MV-4-11 (cell line): ENCODE measurements at places on chromosomes 11 and 22.

DNA sequence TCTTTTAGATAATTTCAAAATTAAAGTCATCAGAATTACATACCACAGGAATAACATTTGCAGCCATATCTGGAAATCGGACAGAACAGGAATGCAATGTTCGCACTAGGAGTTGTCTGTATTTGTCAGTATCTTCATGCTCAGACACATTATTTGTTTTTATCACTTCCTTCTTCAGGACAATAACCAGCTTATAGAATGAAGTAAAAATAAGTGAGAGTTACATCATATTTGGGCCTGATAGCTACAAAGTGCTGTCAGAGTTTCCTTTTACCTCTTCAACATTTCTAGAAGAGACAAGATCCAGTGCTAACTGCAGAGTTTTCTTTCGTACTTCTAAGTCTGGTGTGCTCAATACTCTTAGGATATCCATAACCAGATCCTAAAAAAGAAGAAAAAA lies 18.9 kb downstream of the COPB1 start:
- peak; percentile 42 for DNase-seq

- DNase-seq, result no peak
These were observed 8.6 kb upstream of the APOBEC3B start for GRCh38 chr22:38973289-38974169.

DNA sequence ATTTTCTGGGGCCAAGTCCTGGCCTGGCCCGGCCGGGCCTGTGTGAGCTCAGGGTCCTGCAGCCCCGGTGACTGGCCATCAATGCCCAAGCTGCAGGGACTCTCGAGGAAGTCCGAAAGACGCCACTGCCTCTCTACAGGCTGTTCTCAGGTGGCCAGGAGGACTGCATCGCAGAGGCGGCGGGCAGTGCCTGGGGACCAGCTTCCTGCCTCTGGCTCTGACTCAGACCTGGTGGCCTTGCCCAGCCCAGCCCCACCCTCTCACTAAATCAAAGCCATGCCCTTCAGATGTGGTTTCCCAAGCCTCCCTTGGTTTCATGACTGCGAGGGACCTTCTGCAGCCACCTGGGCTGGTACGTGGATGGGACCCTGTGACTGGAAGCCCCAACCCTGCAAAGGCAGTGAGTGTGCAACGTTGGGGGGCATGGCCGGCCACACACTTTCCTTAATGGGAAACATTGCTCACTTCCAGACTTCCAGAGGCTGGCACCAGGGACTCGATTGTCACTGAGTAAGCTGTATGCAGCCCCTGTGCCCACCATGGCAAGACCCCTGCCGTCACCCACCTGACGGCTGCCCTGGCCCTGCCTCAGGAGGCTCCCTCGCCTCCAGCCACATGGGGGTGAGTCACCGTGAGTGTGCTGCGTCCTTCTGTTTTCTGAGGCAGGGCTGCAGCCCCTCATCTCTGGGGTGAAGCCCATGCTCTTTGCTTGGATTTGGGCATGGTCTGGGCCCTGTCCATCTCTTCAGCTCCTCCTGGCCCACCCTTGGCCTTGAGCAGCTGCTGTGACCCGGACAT lies 6.0 kb upstream of the FGF3 start:
- no peak for DNase-seq

- DNase-seq, result no peak
These were observed 261.0 kb upstream of the NARS2 start for GRCh38 chr11:78835646-78836045.

DNA sequence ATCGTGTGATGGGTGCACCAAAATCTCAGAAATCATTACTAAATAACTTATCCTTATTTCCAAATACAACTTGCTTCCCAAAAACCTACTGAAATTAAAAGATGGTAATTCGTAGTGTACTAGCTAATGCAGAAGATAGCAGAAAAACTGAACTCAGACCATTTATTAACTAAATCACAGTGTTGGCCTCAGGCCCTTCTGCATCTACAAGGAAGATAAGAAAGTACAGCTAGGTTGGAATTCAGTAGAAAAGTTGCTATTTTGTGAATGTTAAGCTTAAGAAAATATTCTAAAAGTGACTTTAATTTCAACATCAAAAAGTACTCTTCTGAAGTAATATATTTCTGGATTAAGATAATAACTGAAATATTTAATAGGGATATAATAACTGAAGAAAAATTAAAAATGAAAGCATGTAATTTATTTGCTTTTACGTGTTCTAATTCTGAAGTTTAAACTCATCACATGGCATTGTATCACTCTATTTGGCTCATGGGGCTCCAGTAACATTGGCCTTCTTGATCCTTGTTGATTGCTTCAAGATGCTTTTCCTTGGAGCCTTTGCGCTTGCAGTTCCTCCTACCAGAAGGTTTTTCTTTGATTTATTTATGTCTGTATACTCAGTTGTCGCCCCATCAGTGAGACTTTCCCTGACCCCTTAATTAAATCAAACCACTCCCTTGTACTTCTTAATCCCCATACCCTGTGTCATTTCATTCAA lies 847.9 kb upstream of the ANO3 start:
- DNase-seq, result no peak

DNA sequence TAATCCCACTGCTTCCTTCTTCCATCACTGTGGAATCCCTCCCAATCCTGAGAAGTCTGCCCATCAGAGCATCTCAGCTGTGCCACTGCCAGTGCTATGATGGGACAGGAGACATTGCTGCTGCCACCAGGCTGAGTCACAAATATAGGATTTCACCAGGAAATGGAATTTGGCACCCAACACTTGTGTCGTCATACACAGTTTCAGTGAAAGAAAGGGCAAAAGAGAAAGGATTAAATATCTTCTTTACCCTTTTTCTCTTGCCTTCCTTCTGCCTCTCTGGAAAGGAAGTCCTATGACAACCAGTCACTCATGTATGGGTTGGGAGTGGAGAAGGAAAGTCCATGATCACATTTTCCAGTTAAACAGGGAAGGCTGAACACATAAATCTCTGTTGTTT lies 133.4 kb downstream of the SPON1 start:
- no peak for DNase-seq

DNA sequence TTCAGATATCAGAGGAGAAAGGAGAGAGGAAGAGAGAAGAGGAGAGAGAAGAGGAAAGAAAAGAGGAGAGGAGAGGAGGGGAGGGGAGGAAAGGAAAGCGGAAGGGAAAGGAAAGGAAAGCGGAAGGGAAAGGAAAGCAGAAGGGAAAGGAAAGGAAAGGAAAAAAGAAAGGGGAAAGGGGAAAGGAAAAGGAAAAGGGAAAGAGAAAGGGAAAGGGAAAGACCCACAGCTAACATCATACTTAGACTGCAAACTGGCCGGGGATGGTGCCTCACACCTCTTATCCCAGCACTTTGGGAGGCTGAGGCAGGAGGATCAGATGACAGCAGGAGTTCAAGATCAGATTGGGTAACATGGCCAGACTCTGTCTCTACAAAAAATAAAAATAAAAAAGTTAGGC lies 11.4 kb downstream of the CHEK2 start:
- DNase-seq, result no peak

DNA sequence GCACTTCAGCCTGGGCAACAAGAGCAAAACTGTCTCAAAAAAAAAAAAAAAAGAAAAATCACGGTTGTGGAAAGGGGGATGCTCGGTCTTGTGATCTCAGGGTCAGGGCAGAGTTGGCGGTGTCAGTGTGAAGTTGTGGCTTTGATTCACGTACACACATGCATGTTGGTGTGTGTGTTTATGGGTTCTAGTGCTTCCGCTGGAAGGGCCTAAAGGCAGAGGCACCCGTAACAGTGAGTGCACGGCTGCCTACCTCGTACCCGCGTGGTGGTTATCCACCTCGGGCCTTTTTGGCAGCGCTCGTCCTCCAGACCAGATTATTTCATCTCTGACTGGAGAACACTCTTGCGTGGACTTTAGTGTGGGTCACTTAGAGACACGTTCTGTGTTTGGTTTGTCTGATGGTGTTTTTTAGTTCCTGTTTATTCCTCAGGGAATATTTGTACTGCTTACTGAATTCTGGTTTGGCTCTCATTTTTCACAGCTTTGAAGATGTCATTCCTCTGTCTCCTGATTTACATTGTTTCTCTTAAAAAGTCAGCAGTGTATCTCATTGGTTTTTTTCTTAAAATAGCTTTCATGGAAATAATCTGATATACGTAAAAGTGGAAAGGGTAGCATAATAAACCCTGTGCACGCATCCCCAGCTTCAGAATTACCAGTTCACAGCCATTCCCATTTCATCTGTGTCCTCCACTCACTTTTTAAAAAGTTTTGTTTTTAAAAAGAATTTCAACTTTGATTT lies 15.6 kb downstream of the ZBED4 start:
- DNase-seq, result no peak

DNA sequence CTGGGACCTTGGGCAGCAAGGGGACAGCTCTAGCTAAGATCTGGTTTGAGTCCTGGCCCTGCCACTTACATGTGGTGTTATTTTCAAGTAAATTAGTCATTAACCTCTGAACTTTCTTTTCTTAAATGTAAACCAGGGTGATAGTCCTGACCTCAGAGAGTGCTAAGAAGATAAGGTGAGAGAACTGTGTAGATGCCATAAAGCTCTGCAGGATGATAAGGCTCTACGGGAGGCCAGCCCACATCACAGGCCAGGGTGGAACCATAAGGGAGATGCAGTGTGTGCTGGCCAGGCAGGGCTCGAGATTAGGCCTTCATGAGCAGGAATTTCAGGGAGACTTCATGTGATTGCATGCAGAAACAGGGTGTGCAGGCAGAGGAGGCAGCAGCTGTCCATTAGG lies 24.2 kb downstream of the NECTIN1 start:
- no peak for DNase-seq

GRCh38 chr11:44493383-44493782 lies 72.1 kb upstream of the CD82 start:
- DNase-seq, result no peak

DNA sequence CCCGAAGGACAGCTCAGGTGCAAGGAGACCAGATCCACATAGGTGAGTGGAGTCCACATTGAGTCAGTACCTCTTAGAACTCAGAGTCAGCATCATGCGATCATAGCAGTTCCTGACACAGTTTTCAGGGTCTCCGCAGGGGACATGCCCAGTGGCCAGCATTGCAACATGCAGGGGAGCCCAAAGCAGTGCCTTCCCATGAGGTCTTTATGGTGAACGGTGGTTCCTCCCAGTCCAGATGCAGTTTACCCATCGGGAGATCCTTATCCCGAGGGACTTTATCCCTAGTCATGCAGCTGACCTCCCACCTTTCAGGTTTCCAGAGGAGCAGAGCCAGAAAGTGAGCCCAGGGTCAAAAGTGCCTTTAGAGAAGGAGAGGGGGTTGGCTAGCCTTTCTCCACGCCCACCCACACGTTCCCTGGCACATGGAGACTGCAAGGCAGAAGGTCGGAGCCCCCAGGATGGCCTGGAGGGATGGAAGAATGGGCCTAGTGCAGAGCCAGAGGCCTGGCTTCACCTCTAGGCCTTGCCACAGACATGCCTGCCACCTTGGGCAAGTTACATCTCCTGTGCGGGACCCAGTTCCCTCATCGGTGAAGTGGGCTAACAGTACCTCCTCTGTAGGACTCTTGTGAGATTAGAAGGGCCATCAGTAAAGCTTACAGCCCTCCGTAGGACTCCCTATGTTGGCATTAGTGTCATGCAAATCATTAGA lies 6.4 kb downstream of the KCTD17 start:
- DNase-seq, result no peak

GRCh38 chr22:40176921-40177737 lies 596 bp upstream of the TNRC6B start:
- peak; percentile 53 for DNase-seq

DNA sequence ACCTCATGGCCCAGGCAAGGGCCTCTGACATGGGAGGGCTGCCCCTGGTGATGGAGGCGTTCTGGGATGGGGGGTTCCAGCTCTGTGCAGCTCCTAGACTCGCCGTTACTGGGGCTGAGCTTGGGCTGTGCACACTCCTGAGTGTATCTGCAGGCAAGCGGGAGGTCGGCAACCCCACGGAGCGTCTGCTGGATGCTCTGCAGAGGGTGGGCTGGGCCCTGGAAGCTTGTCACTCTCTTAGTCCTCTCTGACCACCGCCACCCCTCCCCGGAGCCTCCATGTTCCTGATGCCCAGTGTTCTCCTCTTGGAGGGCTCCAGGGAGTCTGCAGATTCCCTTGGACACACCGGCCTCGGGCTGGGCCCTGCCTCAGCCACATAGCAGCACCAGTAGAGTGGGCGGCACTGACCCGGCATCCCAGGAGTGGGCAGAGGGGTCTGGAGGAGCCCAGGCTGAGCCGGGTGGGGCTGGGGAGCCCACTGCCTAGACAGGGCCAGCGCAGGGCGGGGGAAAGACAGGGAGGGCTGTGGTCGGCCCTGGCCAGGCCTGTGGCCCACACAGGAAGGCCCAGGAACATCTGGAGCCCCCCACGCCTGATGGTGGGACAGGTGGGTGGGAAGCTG lies 20.6 kb upstream of the MUC5B start:
- DNase-seq, result no peak

DNA sequence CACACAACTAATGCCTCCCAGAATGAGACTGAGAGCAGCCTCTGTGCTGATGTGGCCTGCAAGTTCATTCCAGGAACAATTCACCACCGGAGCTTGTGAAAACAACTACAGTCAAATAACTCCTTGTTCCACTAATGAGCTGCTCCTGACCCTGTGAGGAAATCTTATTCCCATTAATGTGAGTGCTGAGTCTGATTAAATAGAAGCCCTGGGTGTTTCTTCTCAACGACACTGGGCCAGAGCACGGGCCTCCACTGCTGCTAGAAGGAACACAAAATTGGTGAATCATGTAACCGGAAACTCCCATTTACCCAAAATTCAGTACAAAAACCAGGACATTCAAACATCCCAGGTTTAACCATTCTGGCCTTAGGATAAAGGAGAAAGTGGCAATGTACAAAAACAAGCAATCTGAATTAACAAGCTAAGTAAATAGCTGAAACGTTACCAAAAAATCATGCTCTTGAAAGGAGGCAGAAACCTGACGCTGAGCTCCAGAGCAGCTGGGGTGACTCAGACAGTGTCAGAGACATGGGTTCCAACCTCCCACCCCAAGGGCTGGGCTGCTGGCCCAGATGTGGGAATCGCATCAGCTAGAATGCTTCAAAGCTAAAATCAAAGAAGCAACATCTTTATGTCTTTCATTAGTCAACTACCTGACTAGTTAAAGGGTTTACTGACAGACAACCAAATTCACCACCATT lies 26.7 kb downstream of the SERGEF start:
- DNase-seq, result no peak

DNA sequence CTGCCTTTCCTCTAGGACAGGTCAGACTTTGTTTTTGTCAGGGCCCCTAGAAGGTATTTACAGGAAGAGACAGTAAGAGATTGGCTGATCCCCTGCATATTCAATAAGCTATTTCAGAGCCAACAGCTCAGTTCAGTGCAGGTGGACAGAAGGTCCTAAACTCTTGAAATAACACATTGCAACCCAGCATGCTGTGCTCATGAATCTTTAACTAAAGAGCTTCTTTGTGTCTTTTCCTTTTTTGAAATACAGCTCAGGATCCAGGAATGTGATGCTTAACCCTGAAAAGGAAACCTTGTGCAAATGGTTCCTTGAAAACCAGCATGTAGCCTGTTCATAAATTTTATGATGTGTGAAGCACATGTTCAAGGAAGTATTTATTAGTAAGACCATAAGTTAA lies 43.9 kb downstream of the BBOX1 start:
- no peak for DNase-seq
